ENCODE measurements at places on chromosomes 1 and 21.

GRCh38 chr1:54358503-54359168 lies 47.6 kb downstream of the SSBP3 start:
- H3K4me3 ChIP-seq, result no peak overlapping the region
- no peaks in the 10 kb centered on the region for H3K36me3 ChIP-seq
- no peak for DNase-seq
- no peaks in the 10 kb centered on the region for H3K27me3 ChIP-seq

DNA sequence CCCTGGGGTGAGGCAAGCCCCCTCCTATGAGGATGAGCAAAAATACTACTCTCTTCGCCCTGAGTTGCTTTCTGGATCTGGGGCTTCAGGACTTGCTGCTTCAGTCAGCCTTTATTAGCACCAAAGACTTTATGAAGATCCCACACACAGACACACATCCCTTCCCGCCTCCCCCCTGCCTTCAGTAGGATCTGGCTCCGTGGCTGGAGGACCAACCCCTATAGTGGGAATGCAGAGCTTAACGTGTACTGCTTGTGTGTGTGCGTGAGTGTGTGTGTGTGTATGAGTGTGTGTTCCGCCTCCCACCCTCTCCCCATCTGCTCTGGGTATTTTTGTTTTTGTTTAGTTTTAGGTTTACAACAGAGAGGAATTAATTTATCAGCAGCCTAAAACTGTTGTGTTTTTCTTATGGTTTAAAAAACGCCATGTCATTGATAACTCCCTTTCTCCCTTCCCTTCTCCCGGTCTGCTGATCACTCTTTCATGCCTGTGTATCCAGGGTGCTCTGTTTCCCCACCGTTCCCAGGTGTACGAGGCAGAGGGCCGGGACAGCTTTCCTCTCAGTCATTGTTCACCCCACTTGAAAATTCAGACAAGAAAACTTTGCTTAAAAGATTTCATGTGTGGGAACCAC lies 27.5 kb upstream of the ZFP69B start:
- no peaks in the 10 kb centered on the region for H3K36me3 ChIP-seq
- H3K27ac ChIP-seq, result no peak overlapping the region
- no peaks in the 10 kb centered on the region for H3K27me3 ChIP-seq
- no peak for DNase-seq

DNA sequence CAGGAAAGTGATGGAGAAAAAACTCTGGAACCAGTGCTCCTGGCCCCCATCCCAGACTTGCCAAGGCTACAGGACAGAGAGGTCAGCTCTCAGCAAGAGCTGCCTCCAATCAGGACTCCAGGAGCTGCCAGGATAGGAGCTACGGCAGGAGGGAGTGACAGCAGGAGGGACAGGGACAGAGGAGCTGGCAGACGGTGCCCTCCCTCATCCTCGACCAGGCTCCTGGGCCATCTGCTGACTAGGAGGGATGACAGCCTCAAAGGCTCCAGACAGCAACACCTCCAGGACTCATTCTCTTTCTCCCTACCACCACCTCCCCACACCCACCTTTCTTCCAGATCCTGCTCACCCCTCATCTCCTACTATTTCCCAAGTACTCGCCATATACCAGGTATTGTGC lies 22.7 kb downstream of the DLGAP3 start:
- no peak overlapping the region for H3K27ac ChIP-seq
- no peaks in the 10 kb centered on the region for H3K4me1 ChIP-seq
- H3K4me3 ChIP-seq, result no peak overlapping the region
- no peaks in the 10 kb centered on the region for H3K27me3 ChIP-seq
- DNase-seq, result no peak
- no peaks in the 10 kb centered on the region for H3K36me3 ChIP-seq

DNA sequence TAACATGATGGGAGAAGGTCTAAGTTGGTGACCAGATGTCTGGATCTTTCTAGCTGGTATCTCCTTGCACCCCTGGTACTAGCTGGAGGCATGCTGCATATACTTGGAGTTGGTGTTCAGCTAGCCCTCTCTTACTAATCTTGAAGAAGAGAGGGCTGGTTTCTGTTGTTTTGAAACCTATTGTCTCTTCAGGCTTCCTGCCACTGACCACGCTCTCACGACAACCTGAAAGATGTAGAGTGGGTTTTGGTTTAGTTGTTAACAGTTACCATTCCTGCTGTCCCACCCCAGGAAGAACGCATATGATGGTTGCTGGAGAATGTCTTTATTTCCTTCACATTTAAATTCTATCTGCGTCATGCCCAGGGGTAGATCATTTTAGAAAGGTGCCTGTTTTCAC lies 3.6 kb downstream of the MAN1C1 start:
- 0 out of 2 replicates have a peak, but pooled peaks cover 1% of the 10 kb centered on the region for H3K27me3 ChIP-seq
- no peak overlapping the region for H3K4me3 ChIP-seq
- no peak for DNase-seq
- H3K36me3 ChIP-seq, result no peaks in the 10 kb centered on the region
- no peak overlapping the region for H3K27ac ChIP-seq

DNA sequence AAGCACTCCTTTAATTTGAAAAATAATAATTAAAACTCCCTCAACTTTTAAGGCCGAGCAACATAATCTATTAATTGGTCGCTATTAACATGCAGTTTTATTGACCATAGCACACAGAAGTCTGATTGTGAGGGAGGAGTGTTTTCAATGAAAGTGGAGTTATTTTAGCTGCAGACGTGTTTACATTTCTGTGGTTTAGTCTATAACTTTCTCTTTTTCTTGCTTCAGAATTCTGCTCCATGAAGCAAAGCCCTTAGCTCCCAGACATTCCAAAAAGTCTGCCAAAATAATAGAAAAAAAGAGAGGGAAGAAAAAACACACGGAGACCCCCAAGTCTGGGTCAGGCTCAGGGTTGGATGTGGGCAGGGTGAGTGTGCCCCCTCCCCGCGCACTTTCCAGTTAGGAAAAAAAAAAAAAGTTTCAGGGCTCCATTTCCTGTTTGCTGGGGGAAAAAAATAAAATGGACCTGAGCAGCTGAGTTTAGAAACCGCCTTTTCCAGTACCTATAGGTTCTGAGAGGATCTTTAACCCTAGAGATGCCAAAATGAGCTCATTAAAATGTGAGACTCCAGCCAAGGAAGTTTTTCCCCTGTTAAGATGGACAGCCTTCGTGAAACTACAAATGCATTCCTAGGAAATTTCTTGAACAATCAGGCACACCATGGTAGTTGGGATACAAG lies 143.7 kb upstream of the ETS2 start:
- H3K4me3 ChIP-seq, result no peak overlapping the region
- no peak overlapping the region for H3K27ac ChIP-seq
- peaks cover 9% of the 10 kb centered on the region for H3K4me1 ChIP-seq
- H3K36me3 ChIP-seq, result no peaks in the 10 kb centered on the region
- peaks cover 2% of the 10 kb centered on the region for H3K27me3 ChIP-seq

DNA sequence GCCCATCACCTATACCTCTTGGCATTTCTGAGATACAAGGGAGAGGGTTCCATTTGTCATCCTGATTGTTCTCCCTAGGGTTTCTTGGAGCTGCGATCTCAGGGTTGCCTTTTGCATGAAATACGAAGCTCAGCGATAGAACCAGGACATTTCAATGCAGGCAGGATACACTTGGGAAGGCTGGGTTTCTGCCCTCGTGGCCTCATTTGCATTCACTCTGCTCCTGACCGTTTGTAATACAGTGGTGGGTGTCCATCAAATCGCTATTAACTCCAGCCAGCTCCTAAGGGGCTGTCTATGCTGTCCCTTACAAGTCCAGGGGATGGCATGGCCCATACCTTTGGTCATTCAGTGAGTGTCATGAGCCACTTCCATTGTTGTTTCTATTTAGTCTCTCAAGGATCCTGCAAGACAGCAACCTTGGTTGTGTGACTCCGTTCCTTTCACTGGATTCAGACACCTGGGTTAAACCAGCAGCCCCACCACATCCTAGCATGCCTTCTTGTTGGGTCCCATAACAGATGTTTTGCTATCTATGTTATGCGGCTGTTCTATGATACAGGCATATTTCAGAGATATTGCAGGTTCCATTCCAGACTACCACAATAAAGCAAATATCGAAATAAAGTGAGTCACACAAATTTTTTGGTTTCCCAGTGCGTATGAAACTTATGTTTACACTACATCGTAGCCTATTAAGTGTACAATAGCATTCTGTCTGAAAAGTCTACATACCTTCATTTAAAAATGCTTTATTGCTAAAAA lies 18.3 kb downstream of the KAZN start:
- no peak overlapping the region for H3K27ac ChIP-seq
- H3K27me3 ChIP-seq, result no peaks in the 10 kb centered on the region
- no peak for DNase-seq
- no peaks in the 10 kb centered on the region for H3K36me3 ChIP-seq

DNA sequence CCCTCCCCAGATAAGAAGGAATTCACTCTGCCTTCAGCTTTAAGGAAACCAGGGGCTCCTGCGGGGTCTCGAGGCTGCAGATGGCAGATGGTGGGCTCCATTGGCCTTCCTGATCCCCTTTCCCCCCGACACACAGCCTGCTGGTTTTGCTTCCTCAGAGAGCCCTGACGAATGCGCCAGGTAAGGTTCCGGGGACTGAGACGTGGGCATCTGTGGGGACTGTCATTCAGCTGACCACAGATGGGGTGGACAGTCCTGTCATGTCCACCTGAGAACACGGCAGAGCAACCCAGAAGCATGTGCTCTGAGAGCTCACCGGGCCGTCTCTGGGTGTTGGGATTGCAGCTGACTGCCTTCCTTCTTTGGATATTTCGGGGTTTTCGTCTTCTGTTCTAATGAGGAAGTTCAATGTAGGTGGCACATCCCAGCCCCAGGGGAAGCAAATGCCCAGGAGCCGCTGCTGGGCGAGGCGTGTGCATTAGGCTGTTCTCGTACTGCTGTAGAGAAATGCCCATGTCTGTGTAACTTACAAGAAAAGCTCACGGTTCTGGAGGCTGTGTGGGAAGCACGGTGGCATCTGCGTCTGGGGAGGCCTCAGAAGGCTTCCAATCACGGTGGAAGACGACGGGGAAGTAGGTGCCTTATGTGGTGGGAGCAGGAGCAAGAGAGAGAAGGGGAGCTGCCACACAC lies 22.6 kb upstream of the TTC34 start:
- H3K36me3 ChIP-seq, result no peaks in the 10 kb centered on the region
- H3K27ac ChIP-seq, result no peak overlapping the region

DNA sequence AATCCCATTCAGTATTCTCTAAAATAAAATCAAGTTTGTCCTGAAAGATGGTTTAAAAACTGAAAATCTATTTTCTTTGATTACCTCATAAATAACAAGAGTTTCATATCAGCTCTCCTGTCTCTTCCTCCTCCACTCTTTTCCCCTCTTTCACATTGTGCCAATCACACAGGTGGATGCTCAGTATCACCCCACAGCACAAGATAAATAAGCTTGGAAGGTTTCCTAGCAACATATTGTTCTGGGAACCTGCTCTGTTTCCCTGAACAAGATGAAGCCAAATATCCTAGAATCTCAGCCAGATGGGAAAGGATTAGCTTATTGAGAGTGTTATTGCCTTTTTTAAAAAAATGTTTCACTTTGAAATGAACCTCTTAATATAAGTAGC lies 45.7 kb upstream of the CACYBP start:
- H3K36me3 ChIP-seq, result no peaks in the 10 kb centered on the region
- no peaks in the 10 kb centered on the region for H3K27me3 ChIP-seq
- H3K4me3 ChIP-seq, result no peak overlapping the region
- peaks cover 26% of the 10 kb centered on the region for H3K4me1 ChIP-seq
- peak; percentile 50 for DNase-seq

GRCh38 chr21:33670076-33670978 lies 28.0 kb downstream of the ITSN1 start:
- H3K4me3 ChIP-seq, result no peak overlapping the region
- DNase-seq, result no peak
- no peaks in the 10 kb centered on the region for H3K36me3 ChIP-seq

- peaks cover 18% of the 10 kb centered on the region for H3K4me1 ChIP-seq
- no peak overlapping the region for H3K27ac ChIP-seq
- DNase-seq, result no peak
- no peak overlapping the region for H3K4me3 ChIP-seq
- no peaks in the 10 kb centered on the region for H3K36me3 ChIP-seq
Measured at GRCh38 chr1:203317429-203318228, 12.3 kb downstream of the BTG2 start.

DNA sequence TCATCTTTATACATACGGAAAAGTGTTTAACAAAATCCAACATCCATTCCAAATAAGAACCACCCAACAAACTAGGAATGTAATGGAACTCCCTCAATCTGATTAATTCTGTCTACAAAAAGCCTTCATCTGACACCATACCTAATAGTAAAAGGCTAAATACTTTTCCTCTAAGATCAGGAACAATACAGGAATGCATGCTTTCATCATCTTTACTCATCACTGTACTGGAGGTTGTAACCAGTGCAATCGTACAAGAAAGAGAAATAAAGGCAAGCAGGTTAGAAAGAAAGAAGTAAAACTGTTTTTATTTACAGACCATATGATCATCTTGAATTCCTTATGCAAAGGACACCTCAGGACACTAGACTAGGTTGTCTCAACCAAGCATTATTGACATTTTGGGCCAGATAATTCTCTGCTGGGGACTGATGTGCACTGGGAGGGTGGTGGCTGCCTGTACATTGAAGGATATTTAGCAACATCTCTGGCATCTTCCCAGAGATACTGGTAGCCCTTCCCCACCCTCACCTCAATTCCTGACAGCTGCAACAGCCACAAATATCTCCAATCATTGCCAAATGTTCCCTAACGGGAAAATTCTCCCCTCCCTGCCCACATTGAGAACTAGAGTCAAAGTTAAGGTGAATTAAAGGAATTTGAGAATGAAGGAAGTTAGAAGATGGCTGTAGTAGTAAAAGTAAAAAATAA lies 30.6 kb upstream of the INSL5 start:
- no peak overlapping the region for H3K4me3 ChIP-seq
- no peaks in the 10 kb centered on the region for H3K4me1 ChIP-seq
- DNase-seq, result no peak
- no peaks in the 10 kb centered on the region for H3K36me3 ChIP-seq
